ENCODE measurements at places on chromosomes 7 and 10.

DNA sequence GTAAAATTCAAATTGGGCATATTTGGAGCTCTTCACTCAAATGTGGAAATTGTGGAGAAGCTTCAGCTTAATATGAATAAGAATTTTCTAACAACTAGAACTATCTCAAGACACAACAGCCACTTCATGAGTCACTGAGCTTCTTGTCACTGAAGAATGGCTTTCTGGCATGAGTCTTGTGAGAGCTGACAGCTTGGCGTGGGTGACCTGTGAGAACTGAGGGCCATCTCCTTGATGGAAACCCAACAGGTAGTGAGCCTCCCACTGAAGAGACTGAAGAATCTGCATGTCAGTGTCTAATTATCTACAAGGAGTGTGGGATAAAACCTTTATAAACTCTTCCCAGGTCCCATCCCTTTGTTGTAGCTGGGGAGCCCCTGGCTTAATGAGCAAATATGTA, 66.0 kb downstream of the CLEC2L start:
- no peak for DNase-seq

DNA sequence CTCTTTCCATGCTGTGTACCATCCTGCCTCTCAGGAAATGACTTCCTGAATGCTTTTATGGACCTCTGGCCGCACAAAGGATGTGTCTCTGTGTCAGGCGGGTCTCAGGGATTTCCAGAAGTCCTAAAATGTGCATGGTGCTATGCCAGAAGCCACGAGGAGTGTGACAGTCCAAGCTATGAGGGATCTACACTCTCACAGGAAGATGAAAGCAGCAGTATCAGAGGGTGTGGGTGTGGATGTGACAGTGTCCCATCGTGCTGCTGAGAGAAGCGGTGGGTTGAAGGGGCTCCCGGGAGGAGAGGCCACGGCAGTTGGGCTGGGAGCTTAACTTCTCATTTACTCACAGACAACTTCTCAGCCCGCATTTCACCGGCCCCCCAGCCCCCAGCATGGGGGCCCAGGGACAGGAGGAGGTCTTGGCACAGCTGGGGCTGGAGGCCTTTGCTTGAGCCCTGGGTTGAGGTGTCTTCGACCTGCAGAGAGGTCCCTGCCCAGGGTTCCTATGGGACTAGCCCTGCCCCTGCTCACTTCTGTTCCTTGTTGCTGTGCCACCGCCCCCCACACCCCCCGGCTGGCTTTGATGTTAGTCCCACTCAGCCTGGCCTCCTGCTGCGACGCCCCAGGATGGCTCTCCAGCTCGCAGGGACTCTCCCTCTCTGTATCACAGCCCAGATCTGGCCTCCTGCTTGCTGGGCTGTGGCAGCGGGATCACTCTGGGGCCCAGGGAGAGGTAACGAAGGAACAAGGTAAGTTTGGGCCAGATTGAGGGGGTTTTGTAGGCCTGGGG, 30.8 kb upstream of the EMX2 start:
- DNase-seq = no peak

DNA sequence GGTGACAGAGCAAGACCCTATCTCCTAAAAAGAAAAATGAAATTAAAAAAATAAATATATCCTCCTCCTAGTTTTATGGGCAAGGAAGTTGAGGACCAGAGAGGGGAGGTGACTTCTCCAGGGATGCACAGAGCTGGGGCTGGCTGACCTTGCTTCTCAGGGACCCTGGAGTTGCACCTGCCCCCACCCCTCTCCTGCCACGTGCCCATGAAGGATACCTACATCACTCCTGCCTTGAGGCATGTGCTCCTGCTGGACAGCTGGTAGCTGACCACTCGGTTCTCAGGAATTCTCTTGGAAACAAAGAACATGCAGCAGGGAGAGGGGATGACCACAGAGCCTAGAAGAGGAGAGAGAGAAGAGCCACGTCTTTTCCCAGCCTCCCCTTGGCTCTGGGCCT, 522 bp downstream of the CCL24 start:
- no peak for DNase-seq

DNA sequence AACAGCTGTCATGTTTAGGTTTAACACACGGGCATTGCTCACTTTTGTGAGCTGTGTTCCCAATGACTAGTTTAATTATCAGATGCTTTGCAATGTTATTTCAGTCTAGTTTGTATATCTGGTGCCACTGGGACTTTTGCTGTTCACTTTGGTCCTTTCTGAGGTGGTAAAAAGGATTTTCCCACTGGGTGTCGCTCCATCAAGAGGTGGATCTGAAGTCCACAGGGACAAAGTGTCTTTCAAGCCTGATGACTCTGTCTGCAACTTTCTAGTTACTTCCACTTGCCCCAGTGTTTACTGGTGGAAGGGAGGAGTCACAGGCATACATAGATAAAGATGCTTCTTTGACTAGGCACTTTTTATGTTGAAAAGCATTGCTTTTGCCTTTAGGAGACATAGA, 242.2 kb downstream of the HGF start:
- DNase-seq = no peak

DNA sequence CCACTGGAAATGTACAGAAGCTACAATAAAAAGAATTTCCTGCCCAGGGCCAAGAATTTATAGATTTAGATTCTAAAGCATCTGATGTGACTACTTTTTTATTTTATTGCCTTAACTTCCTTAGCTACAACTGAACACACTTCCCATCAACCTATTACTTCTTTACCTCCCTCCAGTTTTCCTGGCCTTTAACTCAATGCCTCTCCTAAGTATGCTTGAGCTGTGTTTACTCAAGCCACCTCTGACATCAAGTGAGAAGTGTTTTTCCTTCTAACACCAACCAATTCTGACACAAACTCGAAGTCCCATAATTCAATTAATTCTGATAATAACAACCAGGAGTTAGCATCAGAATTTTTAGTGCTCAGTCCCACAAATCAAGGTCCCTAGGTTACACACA, 170.0 kb downstream of the IMMP2L start:
- DNase-seq = no peak

GRCh38 chr7:70771451-70771850, 360.5 kb upstream of the GALNT17 start:
- DNase-seq = no peak

DNA sequence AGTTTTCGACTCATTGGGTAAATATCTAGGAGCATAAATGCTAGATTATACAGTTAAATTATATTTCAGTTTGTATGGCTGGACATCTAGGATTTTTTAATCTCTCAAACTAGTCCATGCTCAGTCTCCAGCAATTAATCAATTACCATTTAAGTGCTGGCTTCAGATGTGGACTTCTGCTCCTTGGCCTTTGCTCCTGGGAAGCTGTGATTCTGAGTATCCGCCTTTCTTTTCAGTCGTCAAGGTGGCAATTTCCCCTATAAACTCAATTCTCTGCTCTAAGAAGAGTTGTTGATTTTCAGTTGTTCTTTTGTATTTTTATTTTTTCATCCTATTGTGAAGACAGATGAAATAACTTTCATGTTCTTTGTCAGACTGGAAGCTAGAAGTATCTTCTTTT, 23.7 kb downstream of the TFPI2 start:
- DNase-seq = no peak

- DNase-seq = no peak
These were observed 220.8 kb upstream of the RNF32 start for GRCh38 chr7:156419782-156420181.

DNA sequence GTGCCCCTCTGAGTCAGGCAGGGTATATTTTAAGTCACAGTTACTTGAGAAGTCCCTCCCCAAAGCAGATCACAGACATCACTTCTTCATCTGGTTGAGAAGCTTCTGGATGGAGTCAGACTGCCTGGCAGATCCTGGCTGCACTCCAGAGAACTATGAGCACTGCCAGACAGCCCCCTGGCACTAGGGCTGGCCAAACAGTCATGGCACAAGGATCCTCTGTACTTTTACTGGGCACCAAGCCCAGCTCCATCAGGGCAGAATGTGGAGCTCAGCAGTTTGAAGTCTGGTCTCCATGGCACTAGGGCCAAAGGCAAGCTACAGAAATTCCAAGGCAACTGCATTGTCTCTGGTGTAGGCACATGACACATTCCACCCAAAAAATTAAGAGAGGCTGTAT, 162.1 kb downstream of the NRG3 start:
- no peak for DNase-seq
